ENCODE measurements at places on chromosomes 12 and 14.
A peak's percentile ranks its signal among the peaks of the same experiment; 100 is the strongest.

- no peak overlapping the region for H3K27ac ChIP-seq
- peaks cover 12% of the 10 kb centered on the region for H3K4me1 ChIP-seq
- DNase-seq, result no peak
- no peak overlapping the region for H3K4me3 ChIP-seq
- no peaks in the 10 kb centered on the region for H3K27me3 ChIP-seq
- H3K36me3 ChIP-seq, result no peaks in the 10 kb centered on the region
These were observed 12.8 kb upstream of the MLEC start for GRCh38 chr12:120674097-120674636.

DNA sequence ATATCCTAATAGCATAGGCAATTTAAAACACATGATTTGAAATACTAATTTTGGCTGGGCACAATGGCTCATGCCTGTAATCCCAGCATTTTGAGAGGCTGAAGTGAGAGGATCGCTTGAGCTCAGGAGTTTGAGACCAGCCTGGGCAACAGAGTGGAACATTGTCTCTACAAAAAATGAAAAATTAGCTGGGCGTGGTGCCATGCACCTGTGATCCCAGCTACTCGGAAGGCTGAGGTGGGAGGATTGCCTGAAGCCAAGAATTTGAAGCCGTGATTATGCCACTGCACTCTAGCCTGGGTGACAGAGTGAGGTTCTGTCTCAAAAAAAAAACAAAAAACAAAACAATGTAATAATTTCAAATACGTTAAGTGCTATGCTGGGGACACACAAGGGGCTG lies 83.3 kb downstream of the SSPN start:
- H3K36me3 ChIP-seq, result no peaks in the 10 kb centered on the region
- H3K4me1 ChIP-seq, result peaks cover 15% of the 10 kb centered on the region
- H3K27me3 ChIP-seq, result no peaks in the 10 kb centered on the region
- H3K4me3 ChIP-seq, result no peak overlapping the region
- no peak for DNase-seq

GRCh38 chr12:122350141-122350848 lies 72.2 kb downstream of the CLIP1 start:
- no peak overlapping the region for H3K4me3 ChIP-seq
- H3K27me3 ChIP-seq, result no peaks in the 10 kb centered on the region
- peaks cover 3% of the 10 kb centered on the region for H3K36me3 ChIP-seq

DNA sequence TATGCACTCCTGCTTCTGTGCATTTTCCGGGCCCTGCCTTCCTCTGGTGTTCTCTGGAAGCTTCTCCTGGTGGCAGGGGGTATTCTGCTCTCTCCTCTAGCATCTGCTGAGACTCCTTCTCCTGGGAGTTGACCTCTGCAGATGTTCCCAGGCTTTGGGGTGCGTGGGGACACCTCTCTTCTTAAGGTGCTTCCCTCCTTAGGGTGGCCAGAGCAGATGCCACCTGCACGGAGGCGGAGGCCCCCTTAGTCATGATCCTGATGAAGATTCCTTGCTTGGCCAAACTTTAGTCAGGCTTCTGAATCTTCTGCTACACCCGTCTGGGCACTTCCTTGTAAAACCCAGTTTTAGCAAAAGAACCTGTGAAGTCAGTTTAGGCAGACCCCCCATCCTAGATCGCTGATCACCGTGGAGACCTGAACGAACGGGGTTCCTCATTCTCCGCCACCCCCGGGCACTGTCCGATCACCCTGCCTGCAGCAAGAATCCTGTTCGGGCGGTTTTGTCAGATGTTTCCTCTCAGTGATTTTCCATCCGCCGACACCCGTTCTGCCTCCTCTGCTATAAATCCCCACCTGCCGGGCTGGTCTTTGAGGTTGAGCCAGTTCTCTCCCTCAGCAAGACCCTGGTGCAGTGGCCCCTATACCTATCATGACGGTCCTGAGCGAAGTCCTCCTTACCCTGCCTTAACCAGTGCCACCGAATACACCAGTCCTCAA lies 111.9 kb downstream of the CALM1 start:
- H3K36me3 ChIP-seq, result no peaks in the 10 kb centered on the region
- peak overlapping the region; percentile 99 for H3K27ac ChIP-seq
- DNase-seq, result peak; percentile 93
- H3K4me1 ChIP-seq, result peaks cover 86% of the 10 kb centered on the region
- no peaks in the 10 kb centered on the region for H3K27me3 ChIP-seq
- H3K4me3 ChIP-seq, result no peak overlapping the region

DNA sequence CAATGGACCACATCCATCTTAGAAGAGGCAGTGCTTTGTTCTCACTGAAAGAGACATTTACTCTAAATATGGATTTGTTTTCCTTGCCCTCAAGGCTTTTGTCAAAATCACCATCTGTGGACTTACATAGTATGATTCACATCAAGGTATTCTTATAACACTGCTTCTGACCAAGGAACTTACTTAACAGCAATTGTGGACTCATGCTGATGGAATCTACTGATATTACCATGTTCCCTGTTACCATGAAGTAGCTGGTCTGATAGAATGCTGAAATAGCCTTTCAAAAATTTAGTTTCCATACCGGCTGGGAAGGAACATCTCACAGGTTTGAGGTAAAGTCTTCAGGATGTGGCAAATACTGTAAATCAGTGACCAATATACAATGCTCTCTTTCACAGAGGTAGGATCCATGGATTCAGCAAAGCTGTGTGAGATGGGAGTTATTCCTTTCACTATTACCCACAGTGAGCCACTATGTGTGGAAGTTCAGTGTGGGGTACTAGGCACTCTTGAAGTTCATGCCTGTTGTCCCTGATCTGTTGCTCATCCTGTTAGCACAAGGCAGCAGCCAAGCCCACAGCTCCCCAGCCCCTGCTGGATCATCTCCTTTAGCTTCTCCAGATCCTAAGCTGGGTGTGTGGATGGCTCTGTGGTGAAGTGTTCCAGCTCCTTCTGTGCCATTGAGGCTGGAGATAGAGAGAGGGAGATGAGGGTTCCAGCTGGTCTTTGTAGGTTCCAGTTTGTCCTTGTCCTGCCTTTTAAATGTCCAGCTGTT lies 126.4 kb downstream of the ATP23 start:
- no peaks in the 10 kb centered on the region for H3K36me3 ChIP-seq
- no peak overlapping the region for H3K4me3 ChIP-seq
- H3K27me3 ChIP-seq, result no peaks in the 10 kb centered on the region
- no peak overlapping the region for H3K27ac ChIP-seq
- H3K4me1 ChIP-seq, result no peaks in the 10 kb centered on the region

- H3K27me3 ChIP-seq, result no peaks in the 10 kb centered on the region
- no peak for DNase-seq
- no peak overlapping the region for H3K4me3 ChIP-seq
- H3K36me3 ChIP-seq, result no peaks in the 10 kb centered on the region
These were observed 59.0 kb downstream of the NTN4 start for GRCh38 chr12:95731519-95731958.

DNA sequence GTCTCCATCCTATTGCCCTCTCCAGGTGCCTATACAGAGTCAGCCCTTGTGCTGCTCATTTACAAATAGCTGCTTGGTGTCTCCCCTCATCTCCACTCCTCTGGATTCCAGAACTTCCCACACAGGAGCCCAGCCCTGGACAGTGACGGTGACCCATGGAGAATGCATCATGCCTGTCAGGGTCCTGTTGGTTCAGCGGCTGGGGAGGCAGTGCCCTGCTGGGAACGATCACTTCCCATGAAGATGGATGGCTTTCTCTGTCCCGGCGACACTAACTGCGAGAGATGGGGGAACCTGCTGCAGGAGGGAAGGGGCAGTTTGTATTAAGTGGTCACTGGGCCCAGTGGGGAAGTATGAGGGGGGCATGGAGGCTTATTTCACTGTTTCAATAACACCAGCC lies 395.0 kb upstream of the TBX3 start:
- H3K27me3 ChIP-seq, result no peaks in the 10 kb centered on the region
- no peak overlapping the region for H3K27ac ChIP-seq
- peaks cover 9% of the 10 kb centered on the region for H3K4me1 ChIP-seq
- no peak for DNase-seq

DNA sequence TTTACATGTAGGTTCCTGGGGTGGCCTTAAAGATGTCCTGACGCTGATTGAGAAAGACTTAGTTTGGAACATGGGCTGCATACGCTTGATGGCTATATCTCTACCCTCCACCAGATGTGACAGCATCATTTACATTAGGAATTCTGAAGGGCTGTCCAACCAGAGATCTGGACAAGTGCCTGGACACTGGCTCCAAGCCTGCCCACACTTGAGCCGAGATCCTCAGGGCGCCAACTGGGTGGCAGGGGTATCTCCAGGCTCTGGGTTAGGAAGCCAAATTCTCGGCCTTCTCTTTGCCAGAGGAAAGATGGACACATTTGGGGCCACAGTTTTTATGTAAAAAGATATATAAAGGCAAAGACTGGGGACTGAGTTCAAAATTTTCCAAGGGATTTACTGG lies 246.3 kb downstream of the NTF3 start:
- no peak overlapping the region for H3K4me3 ChIP-seq
- H3K36me3 ChIP-seq, result no peaks in the 10 kb centered on the region

DNA sequence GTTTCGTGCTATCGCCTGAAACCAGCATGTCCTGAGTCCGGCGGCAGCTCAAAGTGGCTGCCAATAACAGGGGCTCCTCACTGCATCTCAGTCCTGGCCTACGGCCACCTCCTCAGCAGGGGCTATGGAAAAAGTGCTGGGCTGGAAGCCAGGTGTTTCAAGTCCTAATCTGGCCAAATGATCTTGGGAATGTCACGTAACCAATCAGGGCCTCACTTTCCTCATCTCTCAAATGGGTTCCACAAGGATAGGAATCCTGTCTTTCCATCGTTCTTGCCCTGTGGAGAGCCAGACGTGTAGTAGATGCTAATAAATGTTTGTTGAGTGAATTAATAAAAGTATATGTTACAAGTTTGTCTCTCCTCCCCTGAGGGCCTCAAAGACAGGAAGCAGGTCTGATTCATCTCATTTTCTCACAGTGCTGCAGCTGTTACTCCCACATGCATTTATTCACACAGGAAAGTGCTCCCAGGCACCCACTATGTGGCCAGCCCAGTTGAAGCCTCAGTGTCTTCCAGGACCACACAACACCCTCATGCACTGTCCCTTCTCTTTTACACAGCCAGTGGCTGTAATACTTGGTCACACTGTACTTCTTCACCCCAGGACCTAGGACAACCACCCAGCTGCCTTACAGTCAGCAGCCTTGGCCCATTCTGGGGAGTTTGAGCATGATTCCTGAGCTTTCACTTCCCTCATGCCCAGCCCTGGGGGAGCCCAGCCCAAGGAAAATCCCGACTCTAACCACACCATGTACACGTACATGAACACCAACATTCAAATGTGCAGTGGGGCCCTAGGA lies 5.0 kb downstream of the CMKLR1 start:
- no peak for DNase-seq
- H3K27me3 ChIP-seq, result no peaks in the 10 kb centered on the region
- H3K4me3 ChIP-seq, result no peak overlapping the region
- no peaks in the 10 kb centered on the region for H3K4me1 ChIP-seq
- H3K27ac ChIP-seq, result no peak overlapping the region
- H3K36me3 ChIP-seq, result no peaks in the 10 kb centered on the region

DNA sequence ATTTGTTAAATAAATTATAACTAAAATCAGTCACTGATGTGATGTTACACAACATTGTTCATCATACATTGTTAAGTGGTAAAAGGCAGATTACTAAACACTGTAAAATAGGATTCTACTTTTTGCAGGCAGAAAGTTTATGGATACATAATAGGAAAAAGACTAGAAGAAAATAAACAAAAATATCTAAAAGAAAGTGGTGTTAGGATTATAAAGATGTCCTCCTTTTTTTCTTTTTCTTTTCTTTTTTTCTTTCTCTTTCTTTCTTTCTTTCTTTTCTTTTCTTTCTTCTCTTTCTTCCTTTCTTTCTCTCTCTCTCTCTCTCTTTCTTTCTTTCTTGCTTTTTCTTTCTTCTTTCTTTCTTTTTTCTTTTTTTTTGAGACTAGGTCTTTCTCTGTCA lies 39.6 kb upstream of the HELB start:
- no peaks in the 10 kb centered on the region for H3K4me1 ChIP-seq
- H3K27ac ChIP-seq, result no peak overlapping the region
- no peaks in the 10 kb centered on the region for H3K36me3 ChIP-seq
- DNase-seq, result no peak
- H3K4me3 ChIP-seq, result no peak overlapping the region

- H3K27me3 ChIP-seq, result no peaks in the 10 kb centered on the region
- H3K4me3 ChIP-seq, result peak overlapping the region; percentile 58
- H3K27ac ChIP-seq, result peak overlapping the region; percentile 83
- H3K4me1 ChIP-seq, result peaks cover 35% of the 10 kb centered on the region
- H3K36me3 ChIP-seq, result no peaks in the 10 kb centered on the region
- peak; percentile 57 for DNase-seq
These were observed 7.7 kb downstream of the HOXC8 start for GRCh38 chr12:54016478-54016964.

- H3K36me3 ChIP-seq, result no peaks in the 10 kb centered on the region
- no peaks in the 10 kb centered on the region for H3K4me1 ChIP-seq
- H3K27ac ChIP-seq, result no peak overlapping the region
These were observed 133.1 kb downstream of the SLC15A4 start for GRCh38 chr12:128690641-128691040.

GRCh38 chr12:48822139-48822538 lies 3.8 kb downstream of the CACNB3 start:
- H3K4me3 ChIP-seq, result no peak overlapping the region
- H3K27ac ChIP-seq, result no peak overlapping the region
- H3K27me3 ChIP-seq, result no peaks in the 10 kb centered on the region

DNA sequence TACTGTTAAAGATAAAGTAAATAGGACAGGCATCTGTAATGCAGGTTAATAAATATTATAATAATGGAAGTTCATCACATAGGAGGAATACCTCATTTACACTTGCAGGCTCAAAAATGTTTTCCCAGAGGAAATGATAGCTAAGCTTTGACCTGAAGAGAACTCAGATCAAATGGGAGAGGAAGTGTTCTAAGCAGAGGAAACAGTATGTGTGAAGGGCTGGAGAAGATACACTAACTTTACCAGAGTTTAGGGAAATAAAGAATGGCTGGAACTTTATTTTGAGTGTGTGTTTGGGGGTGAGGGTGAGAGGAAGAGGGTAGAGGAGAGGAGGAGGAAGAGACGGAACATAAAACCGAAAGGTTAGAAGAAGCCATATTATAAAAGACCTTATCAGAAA lies 34.0 kb upstream of the AP4S1 start:
- H3K4me3 ChIP-seq, result no peak overlapping the region
- H3K4me1 ChIP-seq, result peaks cover 11% of the 10 kb centered on the region
- no peaks in the 10 kb centered on the region for H3K27me3 ChIP-seq
- H3K27ac ChIP-seq, result no peak overlapping the region
- no peak for DNase-seq

DNA sequence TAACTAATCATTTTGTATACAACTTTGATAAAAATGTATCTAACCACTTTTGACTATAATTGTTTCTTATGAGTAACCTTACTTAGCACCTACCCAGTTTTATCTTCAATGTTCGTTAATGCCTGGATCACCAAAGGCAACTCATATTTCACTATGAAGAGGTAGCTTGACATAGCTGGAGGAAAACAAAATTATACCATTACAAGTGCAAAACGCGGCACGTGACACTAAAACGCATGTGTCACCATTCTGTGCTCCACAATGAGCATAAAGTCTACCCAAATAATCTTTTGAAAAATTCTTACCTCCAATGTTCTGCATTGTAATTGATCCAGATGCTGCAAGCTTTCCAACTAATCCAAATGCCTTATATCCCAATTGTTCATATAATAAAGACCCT lies 5.8 kb downstream of the SLC38A2 start:
- no peak overlapping the region for H3K4me3 ChIP-seq
- no peak for DNase-seq
- peaks cover 14% of the 10 kb centered on the region for H3K36me3 ChIP-seq
- no peak overlapping the region for H3K27ac ChIP-seq

Data from Caco-2 (cell line).